Activated CD8-positive, alpha-beta memory T cell treated with anti-CD3 and anti-CD28 coated beads for 1 hour (primary cell): ENCODE measurements at places on chromosomes 4 and X.

- no peak for DNase-seq
These were observed 94.4 kb downstream of the NWD2 start for GRCh38 chr4:37338972-37339371.

DNA sequence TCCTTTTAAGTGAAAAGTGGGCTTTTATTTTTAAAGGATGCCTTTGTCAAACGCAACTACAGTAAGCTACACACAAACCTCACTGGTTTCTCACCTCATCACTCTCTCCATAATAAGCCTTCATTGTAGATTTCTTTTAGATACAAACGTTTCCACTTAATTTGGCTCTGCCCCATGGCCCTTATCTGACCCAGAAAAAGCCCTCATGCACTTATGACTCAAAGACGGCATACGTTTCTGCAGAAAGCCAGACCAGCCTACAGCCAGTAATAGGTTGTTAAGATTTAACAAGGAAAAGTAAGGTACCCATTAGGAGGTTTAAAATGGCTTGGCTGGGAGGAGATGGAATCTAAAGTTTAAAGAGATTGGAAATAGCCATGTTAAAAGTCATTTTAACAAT, 914.6 kb upstream of the INTU start:
- DNase-seq, result no peak

- peak; percentile 55 for DNase-seq
These were observed 8.3 kb upstream of the BCOR start for GRCh38 chrX:40105835-40106675.

DNA sequence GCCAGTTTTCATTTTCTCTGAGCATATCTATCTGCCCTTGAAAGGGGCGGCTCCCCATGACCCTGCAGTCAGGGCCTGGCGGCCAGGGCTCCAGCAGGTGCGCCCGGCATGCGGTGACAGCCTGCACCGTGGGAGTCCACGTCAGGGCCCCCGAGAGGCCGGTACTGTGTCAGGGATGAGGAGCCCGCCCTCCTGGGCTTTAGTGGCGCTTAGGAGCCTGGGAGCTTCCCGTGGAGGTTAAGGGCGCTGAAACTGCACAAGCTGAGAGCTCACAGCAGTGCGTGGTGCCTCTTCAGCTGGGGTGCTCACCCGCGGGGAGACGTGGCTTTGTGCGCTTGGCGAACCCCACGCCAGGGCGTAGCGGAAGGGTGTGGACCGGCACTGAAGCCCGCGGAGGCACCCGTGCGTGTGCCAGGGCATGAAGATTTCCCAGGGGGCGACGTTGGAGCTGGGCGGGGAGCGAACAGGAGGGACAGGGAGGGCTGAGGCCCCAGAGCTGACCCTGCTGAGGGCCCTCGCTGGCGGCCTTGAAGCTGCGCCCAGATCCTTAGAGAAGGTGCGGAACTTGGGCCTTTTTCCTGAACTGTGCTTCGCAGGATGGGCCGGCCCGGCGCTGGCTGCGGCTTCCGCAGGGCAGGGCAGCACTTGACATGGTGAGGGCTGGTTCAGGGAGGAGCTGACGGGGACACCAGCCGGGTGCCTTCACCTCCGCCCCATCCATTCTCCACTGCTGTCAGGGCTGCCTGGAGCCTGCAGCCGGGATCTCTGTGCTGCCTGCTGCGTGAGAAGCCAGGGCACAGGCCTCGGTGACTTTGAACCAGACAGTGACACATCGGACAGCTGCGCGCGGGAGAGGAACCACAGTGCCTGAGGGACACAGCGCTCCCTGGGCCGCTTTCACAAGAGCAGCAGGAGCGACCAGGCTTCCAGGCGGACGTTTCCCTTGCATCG, 32.9 kb downstream of the HTT-AS start:
- DNase-seq, result peak; percentile 19

GRCh38 chr4:39657465-39657864, 18.8 kb upstream of the SMIM14 start:
- no peak for DNase-seq

- no peak for DNase-seq
These were observed 1.3 kb downstream of the TCEAL8 start for GRCh38 chrX:103253608-103254007.

GRCh38 chr4:142405695-142406498, 440.2 kb downstream of the INPP4B start:
- no peak for DNase-seq

GRCh38 chr4:87834401-87834800, 1.6 kb downstream of the MEPE start:
- no peak for DNase-seq

- DNase-seq, result no peak
These were observed 9.0 kb downstream of the GRIA3 start for GRCh38 chrX:123193101-123193500.
